ENCODE measurements at places on chromosomes 13 and 19.

DNA sequence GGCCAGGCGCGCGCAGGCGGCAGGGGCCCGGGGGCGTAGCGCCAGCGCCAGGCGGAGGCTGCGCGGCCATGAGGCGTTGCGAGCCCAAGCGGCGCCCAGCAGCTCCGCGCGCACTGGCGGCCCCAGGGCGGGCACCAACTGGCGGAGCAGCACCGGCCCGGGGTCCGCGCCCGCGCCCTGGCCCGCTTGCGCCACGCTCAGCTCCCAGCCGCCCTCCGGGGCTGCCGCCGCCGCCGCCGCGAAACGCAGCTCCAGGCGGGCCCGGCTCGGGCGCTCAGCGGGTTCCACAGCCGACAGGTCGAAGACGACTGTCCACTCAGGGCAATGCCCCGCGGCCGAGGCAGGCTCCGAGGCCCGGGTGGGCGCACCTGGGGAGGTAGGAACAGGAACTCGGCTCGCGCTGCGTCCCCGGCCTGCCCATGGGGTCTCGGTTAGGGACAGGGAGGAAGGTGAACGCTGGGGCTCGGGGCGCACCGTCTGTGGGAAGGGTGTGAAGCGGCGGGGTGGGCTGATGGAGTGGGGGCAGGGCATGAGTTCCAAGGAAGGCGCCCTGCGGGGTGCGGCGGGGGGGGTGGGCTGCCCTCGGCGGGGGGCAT lies 26.8 kb downstream of the CERS1 start:
- no peak for DNase-seq

DNA sequence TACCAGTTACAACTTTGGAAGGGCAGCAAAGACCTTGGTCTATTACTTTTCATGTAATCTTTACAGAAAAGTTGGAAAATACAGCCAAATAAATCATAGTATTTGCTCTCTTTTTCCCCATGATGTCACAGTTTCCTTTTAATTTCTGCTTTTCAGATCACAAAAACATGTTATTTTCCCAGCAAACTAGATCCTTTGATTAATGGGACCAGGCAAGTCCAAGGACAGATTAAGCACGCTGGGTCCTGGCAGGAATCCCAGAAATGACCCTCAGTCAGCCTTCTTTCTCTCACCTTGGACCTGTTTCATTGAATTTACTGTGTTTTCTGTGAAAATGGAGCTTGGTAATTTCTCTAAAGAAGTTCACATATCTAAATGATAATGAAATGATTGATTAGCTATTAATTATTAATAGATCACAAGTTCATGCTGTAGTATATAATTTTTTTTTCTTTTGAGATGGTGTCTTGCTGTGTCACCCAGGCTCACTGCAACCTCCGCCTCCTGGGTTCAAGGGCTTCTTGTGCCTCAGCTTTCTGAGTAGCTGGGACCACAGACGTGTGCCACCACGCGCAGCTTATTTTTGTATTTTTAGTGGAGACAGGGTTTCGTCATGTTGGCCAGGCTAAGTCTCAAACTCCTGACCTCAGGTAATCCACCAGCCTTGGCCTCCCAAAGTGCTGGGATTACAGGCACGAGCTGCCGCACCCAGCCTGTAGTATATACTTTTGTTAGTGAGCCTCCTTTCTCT lies 16.0 kb downstream of the SPATA13 start:
- no peak for DNase-seq

DNA sequence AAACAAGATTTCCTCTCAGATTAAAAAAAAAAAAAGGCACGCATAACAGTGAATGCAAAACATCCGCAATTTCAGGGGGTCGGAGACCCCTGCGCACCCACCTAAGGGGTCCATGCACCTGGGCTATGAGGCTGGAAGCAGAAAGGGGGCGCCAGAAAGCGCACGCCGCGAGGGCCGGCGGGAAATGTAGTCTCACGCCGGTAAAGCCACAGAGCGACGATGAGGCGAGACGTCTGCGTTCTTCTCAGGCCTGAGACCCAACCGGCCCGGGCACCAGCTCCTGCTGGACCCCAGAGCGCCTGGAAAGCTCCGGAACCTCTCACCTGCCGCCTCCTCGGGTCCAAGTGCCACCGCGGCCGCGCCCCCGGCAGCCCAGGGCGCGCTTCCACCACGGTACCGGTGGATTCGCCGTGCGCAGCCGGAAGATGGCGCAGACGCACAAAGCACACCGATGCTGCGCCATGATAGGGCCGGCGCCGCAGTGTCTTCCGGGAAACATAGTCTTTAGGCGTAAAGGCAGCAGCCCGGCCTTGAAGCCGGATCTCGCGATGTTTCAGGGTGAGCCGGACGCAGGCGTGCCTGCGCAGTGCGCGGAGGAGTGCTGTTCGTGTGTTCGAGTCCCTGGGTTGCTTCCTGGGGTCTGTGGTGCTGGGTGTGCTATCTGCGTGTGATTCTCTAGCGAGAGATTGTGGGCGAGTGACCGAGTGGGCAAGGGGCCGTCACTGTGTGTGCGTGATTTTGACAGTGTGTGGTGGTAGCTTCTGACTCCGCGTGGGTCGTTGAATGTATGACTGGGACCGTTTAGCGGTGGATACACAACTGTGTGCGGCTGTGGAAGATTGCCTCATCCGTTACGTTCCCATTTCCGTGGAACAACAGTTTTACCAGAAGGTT lies at the start of gene ZNF582:
Gene ZNF582 (minus strand): TSS at position 416 of the 894 bp plus-strand sequence. CDS start 1,782 bp downstream, outside the sequence.
- DNase-seq: peak; percentile 88

DNA sequence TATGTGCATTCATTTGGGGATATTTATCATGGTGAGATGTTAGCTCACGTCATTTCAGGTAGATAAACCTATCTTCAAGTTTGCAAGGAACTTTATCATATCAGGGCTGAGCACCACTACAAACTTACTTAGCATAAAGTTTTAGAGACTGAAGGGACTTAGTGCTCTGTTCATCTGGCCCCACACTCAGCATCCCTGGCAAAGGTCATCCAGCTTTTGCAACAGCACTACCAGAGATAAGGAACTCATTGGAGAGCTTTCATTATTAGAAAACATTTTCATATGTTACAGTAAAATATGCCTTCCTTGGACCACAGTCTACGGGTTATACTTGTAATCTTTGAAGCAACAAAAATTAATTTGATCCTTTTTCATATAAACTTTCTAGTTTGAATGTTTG lies 263.4 kb downstream of the POU4F1 start:
- no peak for DNase-seq

- DNase-seq: no peak
These were observed 4.2 kb downstream of the ARHGAP45 start for GRCh38 chr19:1070931-1071791.

DNA sequence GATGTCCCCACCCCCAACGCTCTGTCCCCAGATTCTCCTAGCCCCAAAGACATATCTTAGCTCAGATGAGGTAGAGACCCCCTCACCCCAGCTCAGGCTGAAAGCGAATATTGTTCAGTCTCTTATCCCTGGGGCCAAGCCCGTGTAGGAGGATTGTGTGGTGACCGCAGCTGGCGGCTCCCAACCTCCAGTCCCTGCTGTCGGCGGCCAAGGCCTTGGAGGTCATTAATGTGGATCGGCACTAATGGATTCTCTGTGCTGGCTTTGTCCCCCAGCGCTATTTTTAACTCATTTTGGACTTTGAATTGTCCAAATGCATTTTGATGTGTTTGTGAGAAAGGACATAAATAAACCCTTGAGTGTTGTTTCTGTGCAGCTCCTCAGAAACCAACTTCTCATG lies 124.2 kb downstream of the UQCRFS1 start:
- DNase-seq: no peak

GRCh38 chr13:82758044-82758443 lies 1124.2 kb downstream of the SLITRK1 start:
- no peak for DNase-seq

GRCh38 chr19:57719424-57719823 lies 8.0 kb downstream of the ZNF671 start:
- DNase-seq: no peak

DNA sequence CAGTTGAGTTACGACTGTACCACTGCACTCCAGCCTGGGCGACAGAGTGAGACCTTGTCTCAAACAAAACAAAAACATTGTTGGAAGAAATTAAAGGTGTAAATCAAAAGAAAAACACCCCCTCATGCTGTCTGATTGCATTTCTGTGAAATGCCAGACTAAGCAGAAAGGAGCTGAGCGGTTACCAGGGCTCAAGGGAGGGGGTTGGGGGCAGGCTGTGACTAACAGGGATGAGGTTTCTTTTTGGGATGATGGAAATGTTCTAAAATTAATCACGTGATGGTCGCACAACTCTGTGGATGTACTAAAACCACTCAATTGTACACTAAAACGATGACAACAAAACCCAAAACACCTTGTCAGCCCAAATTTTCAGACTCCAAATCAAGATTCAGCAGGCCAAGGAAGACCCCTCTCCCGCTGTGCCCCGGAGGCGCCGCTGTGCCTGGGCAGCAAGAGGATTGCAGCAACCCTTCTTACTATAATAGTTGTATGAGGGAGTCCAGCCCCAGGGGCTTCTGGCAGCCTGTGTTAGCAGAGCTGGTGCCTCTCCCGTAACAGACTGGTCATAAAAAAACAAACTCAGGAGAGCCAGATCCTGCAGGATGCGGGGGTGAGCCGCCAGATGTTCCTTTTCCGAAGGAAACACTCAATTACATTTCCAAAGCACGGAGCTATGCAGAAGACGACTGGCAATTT lies 20.9 kb downstream of the CAPS start:
- no peak for DNase-seq
